NCI-H1417 (cell line): ENCODE measurements at places on chromosomes 1 and 21.

GRCh38 chr1:6329851-6330250 lies 63.7 kb downstream of the ACOT7 start:
- DNase-seq = no peak

DNA sequence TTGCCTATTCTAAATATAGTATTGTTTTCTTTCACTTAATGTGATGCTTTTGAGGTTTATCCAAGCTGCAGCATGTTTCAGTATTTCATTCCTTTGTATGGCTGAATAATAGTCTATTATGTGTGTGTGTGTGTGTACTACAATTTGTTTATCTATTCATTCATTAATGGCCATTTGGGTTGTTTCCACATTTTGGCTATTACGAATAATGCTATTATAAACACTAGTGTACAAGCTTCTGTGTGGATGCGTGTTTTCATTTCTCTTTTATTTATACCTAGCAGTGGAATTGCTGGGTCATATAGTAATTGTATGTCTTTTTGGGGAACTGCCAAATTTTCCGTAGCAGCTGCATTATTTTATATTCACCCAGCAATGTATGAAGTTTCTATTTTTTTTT lies 15.0 kb upstream of the THEM5 start:
- DNase-seq = no peak

- DNase-seq = peak; percentile 37
Measured at GRCh38 chr1:220690140-220691052, at the start of gene C1orf115. Gene C1orf115, plus strand, starts transcription at chr1:220690363. Its CDS starts 40 bp downstream, at chr1:220690403.

- no peak for DNase-seq
Measured at GRCh38 chr21:37503848-37504467, 137.4 kb downstream of the DYRK1A start.

GRCh38 chr1:152436593-152437496 lies 22.8 kb upstream of the CRNN start:
- no peak for DNase-seq

GRCh38 chr1:23679815-23680214 lies 11.8 kb upstream of the RPL11 start:
- no peak for DNase-seq

- DNase-seq = peak; percentile 70
Measured at GRCh38 chr1:183609313-183609712, 19.1 kb upstream of the NCF2 start.

GRCh38 chr1:9350960-9351359 lies 58.3 kb downstream of the SPSB1 start:
- no peak for DNase-seq

GRCh38 chr1:61117283-61117682 lies 34.9 kb downstream of the NFIA start:
- no peak for DNase-seq

GRCh38 chr1:30641572-30642353 lies 81.6 kb downstream of the MATN1 start:
- no peak for DNase-seq

GRCh38 chr1:226450688-226451087 lies 42.8 kb upstream of the PARP1 start:
- DNase-seq = no peak

DNA sequence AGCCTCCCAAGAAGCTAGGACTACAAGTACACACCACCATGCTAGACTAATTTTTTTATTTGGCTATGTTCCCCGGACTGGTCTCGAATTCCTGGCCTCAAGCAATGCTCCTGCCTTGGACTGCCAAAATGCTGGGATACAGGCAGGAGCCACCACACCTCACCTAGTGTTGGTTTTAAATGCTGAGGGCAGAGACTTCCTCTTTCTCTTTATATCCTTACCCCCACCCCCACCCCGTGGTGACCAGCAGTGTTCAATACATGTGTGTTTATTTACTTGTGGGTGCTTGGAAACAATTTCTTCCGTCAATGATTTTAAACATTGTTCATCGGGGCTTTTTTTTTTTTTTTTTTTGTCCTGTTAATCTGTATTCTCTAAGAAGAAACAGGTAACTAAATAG lies 158.9 kb downstream of the ZBTB18 start:
- peak; percentile 15 for DNase-seq

DNA sequence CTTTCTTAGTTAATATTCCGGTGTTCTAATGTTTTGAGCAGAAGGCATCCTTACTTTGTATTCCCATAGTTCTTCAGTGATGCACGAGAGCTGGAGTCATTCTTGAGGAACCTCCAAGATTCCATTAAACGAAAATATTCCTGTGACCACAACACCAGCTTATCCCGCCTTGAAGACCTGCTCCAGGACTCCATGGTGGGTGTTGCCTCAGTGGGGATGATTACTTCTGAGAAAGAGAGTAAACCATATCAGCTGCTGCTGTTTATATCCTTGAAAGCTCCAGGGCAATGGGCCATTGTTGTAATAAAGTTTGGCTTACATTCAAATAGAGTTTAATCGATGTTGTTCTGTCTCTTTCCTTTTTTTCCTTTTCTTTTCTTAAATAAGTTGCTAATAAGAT lies 93.1 kb downstream of the MACF1 start:
- no peak for DNase-seq

DNA sequence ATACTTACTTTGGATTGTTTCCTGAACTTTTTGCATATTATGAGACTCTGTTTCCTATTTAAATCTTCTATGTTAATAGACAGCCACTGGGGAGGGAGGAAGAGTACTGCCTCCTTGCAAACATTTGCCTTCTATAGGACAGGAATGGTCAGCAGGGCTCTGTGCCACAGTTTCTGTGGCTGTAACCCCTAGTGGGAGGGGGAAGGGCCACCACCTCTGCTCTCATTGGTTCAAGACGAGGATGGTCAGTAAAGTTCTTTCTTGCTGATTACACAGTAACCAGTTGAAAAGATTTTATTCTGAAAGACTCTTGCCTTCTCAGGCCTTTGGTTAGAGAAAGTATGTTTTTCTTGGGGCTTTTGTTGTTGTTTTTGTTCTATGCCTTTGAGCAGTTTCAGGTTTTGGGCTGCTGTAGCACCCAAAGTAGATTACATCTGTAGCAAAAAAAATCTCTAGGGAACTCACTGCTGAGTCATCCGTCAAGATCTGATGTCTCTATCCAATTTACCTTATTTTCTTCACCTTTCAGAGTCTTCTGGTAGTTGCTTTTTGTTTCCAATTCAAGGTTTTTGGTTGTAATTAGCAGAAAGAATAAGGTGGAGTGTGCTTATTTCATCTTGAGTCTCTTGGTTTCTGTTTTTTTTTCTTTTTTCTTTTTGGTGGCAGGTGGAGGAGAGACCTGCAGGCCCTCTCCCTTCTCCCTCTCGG lies 23.1 kb downstream of the SLC35A3 start:
- no peak for DNase-seq
